ENCODE measurements at places on chromosomes 5 and 9.

GRCh38 chr5:72459089-72459661, 48.0 kb downstream of the ZNF366 start:
- DNase-seq: no peak

DNA sequence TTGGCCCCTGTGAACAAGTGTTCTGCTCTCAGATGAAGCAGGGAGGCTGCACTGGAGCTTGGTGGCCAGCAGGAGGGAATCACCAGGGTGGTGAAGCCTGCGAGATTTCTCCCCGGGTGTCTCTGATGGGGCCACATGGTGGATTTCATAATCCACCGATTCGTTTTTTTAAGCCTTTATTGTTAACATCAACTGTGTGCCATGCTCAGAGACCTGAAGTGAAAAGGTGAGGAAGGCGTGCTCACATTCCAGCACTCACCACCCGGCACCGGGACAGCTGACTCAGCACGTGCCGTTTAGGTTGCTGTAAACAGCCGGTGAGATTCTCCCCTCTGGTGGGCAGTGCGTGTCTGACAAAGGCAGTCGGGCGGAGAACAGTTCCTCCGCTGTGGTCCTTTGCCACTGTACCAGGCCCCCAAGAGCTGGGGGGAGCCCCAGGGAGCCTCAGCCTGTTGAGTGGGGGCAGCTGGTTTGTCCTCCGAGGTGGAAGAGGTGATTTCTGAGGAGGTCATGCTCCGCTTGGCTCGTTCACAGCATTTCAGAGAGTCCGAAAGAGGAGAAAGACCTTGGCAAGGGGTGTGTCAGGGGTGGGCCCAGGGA, 12.7 kb upstream of the AHRR start:
- DNase-seq: no peak

- DNase-seq: no peak
Observed at GRCh38 chr5:14247054-14247386, 103.9 kb downstream of the TRIO start.

DNA sequence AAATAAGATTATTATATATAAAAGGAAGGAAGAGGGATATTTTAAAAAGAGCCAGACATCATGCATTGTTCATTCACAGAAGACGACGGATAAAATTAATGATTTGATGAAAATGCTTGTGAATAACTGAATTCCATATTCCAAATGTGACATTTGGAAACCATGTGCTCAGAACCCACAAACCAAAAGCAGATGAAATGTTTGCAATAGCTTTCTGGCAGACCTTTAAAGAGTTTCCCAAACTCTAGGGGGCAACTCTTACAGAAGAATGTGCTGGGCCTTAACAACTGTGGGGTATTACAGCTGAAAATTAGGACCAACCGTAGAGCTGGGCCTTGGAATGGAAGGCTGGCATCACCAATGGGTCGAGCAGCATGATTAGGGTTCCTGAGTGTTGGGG, 471.0 kb downstream of the EFNA5 start:
- DNase-seq: no peak

DNA sequence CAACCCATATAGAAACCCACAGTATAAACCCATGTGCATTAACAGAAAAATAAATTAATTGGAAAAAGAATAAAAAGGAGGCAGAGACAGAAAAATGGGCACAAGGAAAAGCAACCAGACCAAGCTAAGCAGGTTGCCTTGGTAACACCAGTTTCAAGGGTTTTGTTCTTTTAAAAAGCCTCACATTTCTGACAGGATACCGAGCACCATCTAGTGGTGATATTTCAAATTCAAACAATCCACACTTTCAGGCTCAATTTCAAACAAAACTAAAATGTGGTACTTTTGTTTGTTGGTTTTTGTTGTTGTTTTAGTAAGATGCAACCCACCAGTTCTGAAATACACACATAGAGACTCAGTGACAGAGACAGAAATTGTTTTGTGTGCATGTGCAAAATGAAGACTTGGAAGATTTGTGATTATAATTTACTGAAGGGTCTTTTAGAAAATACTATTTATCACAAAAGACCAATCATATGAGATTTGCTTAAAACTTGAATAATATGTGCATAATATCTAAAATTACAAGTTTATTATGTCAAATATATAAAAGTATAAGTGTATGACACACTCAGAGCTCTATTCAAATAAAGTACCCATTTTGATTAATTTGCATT, 318.2 kb downstream of the SLCO4C1 start:
- DNase-seq: peak; percentile 60

DNA sequence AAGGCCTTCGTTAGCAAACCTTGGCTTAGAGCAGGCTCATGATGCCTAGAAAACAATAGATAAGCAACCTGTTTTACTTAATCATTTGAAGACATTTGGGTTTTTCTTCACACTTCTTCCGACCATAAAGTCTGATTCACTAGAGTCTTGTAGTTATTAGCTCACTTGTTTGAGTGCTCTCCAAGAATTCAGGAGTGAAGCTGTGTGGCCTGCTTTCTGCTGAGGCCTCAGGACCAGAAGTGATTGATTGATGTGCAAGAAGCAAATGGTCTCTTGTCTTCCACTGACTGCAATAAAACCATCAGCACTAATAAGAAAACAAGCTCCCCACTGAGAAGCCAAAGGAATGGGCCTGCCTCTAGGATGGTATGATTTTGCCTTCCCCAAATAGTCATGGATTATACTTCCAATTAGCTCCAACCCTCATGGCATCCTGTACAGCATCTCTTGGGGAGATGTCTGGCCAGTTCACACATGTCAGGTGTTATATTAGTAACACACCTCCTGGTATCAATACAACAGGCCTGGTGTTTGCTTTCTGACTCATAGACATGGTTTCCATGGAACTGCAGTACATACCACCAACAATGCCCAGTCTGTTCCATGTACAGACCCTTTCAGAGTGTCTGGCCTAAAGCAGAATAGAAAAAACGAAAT, 317.6 kb downstream of the CWC27 start:
- DNase-seq: no peak

DNA sequence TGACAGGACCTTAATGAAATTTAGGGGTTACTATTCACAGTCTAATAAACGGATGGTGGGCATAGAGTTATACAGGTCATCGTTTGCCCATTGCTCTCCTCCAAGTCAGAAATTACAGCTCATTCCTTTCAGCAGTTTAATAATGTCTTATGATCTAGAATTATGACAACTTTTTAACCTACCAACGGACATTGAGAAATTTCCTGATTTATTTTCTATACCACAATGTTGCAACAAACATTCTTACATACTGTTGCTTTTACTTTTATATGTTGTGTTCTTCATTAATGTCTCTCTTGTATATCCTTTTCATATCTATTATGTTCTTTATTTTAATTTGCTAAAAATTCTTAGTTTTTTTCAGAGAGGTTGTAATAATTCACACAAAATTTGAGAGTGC, 152.8 kb upstream of the PRLR start:
- no peak for DNase-seq

- DNase-seq: no peak
Observed at GRCh38 chr9:21001581-21001980, 29.9 kb downstream of the HACD4 start.

- DNase-seq: no peak
Observed at GRCh38 chr5:112979723-112980122, 3.1 kb downstream of the DCP2 start.

GRCh38 chr9:98957826-98958225, 14.1 kb downstream of the COL15A1 start:
- DNase-seq: no peak

GRCh38 chr5:68950125-68950524, 143.7 kb upstream of the SLC30A5 start:
- no peak for DNase-seq
